Fibroblast of lung (primary cell): ENCODE measurements at places on chromosomes 1 and 21. TPM values are rescaled to one million over a fixed set of nuclear protein-coding genes. Genes with fewer than 3 reads are reported as not detected.

Gene NBPF19
- 5.6 and 11.3 TPM in 2 replicates for polyA plus RNA-seq

Gene NLRP3
- 0.07 and 0.08 TPM in 2 replicates for polyA plus RNA-seq

DNA sequence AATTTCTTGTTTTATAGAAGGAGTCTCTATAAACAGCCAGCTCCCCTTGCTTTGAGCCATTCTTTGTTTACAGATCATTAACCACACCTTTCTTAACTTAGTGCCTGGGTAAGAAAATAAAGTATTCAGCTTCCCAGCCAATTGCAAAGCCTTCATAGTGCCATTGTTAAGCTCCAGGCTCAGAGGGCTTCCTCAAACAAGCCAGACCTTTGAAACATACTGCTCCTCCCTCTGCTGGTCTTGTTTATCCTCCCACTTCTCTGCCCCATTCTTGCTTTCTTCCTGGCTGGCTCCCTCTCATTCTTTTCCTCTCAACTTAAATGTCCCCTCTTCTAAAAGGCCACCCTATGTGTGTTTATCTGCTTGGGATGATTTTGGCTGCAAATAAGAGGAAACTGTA lies 319.4 kb upstream of the ST6GALNAC5 start:
- no peak for DNase-seq
- H3K27ac ChIP-seq, result no peak overlapping the region
- no peak overlapping the region for H3K4me3 ChIP-seq
- no peaks in the 10 kb centered on the region for H3K36me3 ChIP-seq
- H3K4me1 ChIP-seq, result no peaks in the 10 kb centered on the region

DNA sequence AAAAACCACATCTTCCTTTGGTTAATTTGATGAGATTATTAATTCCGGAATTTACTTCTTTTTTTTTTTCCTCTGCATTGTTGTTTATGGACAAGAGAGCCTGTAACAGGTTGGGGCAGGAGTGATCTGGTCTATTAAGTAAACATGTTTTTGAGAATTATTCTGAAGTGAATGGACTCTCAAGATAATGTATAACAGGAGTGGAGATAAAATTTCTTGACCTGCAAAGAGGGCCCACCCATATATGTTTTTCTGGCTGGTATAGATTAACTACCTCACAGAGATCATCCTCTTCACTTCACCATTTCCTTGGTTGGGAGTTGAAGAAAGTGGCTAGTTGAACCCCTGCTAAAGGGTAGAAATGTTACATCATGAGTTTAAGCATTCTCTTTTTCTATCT lies 10.7 kb downstream of the DDI2 start:
- no peak overlapping the region for H3K4me3 ChIP-seq
- DNase-seq, result no peak
- no peaks in the 10 kb centered on the region for H3K4me1 ChIP-seq
- H3K27me3 ChIP-seq, result no peaks in the 10 kb centered on the region

Gene PTGFR
- polyA plus RNA-seq, result 4.1 TPM in 2 replicates

Gene LDLRAD1
- polyA plus RNA-seq, result not detected in 2 replicates

- H3K27ac ChIP-seq, result no peak overlapping the region
- H3K27me3 ChIP-seq, result no peaks in the 10 kb centered on the region
- no peaks in the 10 kb centered on the region for H3K36me3 ChIP-seq
Observed at GRCh38 chr1:244302876-244303609, 148.7 kb downstream of the ADSS2 start.

Gene PLA2G2F
- polyA plus RNA-seq, result not detected in 2 replicates

DNA sequence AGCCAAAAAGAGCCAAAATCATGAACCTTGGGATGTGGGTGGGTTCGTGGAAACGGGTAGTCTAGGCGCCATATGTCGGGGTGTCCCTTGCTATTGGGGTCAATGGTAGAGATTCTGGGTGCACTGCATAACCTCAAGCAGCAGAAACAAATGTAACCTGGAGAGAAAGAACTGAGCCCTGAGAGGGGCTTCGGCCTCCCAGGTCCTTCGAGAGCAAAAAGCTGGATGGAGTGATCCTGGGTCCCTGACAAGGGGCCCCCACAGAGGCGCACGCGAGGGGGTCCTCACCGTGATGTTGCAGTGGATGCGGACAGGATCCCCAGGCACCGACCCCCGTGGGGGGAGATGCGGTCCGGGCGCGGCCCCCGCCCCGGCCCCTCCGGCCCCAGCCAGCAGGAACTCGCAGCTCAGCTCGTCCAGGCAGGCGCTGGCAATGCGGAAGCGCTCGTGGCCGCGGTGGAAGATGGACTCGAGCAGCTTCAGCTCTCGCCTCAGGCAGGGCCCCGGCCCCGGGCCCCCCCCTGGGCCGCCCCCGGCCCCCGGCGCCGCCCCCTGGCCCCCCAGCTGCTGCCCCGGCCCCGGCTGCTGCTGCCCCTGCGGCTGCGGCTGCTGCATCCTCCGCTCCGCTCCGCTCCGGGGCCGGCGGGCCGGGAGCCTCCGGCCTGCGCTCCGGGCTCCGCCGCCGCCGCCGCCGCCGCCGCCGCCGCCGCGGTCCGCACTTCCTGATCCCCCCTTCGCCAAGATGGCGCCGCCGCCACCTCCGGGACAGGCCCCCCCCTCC lies at the start of gene UBE2Q1:
Gene UBE2Q1 (minus strand): TSS at position 724 of the 781 bp plus-strand sequence. CDS start 109 bp downstream, at position 615.
- peak; percentile 23 for DNase-seq
- H3K4me1 ChIP-seq, result peaks cover 10% of the 10 kb centered on the region
- H3K27me3 ChIP-seq, result no peaks in the 10 kb centered on the region
- peak within 1 kb of the TSS; percentile 87 for H3K27ac ChIP-seq

GRCh38 chr1:64304823-64305222 lies 101.4 kb downstream of the UBE2U start:
- no peak overlapping the region for H3K4me3 ChIP-seq
- H3K27ac ChIP-seq, result no peak overlapping the region
- H3K27me3 ChIP-seq, result no peaks in the 10 kb centered on the region
- DNase-seq, result peak; percentile 61
- no peaks in the 10 kb centered on the region for H3K4me1 ChIP-seq

Gene CENPS
- polyA plus RNA-seq, result 11.9 and 15.3 TPM in 2 replicates

- H3K4me3 ChIP-seq, result no peak overlapping the region
- no peaks in the 10 kb centered on the region for H3K36me3 ChIP-seq
- H3K27me3 ChIP-seq, result no peaks in the 10 kb centered on the region
- no peaks in the 10 kb centered on the region for H3K4me1 ChIP-seq
- no peak overlapping the region for H3K27ac ChIP-seq
- DNase-seq, result peak; percentile 62
Observed at GRCh38 chr1:76961181-76961819, 94.0 kb downstream of the ST6GALNAC5 start.

- H3K36me3 ChIP-seq, result no peaks in the 10 kb centered on the region
- H3K4me3 ChIP-seq, result no peak overlapping the region
- peaks cover 2% of the 10 kb centered on the region for H3K27me3 ChIP-seq
- H3K4me1 ChIP-seq, result no peaks in the 10 kb centered on the region
- DNase-seq, result no peak
Observed at GRCh38 chr1:205025239-205025638, 17.8 kb upstream of the CNTN2 start.

GRCh38 chr21:46357335-46357604 lies 33.3 kb downstream of the PCNT start:
- no peak overlapping the region for H3K27ac ChIP-seq
- no peaks in the 10 kb centered on the region for H3K4me1 ChIP-seq
- H3K4me3 ChIP-seq, result no peak overlapping the region

DNA sequence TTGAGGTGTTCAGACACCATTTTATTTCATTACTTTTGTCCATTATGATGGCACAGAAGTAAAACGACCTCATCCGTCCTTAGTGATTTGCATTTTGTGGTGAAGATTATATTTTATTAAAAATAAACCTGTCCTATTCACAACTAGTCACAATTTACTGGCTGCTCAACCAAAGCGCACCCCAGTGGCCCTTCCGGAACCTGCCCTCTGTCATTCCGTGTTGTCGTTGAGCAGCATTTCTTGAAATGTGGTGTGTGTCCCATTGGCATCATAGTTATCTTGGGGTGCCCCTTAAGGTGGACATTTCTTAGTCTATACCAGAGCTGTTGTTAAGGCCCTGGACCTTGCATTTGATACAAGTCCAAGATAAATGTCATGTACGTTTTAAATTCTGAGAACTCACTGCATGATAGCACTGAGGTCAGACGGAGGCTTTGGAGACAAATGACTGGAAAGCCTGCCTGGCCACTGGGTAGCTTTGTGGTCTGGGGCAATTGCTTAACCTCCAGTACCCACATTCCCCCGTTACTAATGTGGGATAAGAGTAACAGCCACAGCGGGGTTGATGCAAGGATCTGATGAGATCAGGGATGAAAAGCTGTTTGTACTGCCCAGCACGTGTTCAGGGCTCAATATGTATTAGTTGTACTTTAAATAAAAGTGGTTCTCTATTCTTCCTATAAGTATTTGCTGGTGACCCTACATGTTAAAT lies 36.2 kb downstream of the BACH1 start:
- peak overlapping the region; percentile 62 for H3K27ac ChIP-seq
- no peaks in the 10 kb centered on the region for H3K27me3 ChIP-seq
- H3K4me1 ChIP-seq, result peaks cover 29% of the 10 kb centered on the region
- DNase-seq, result peak; percentile 93
- H3K4me3 ChIP-seq, result no peak overlapping the region

DNA sequence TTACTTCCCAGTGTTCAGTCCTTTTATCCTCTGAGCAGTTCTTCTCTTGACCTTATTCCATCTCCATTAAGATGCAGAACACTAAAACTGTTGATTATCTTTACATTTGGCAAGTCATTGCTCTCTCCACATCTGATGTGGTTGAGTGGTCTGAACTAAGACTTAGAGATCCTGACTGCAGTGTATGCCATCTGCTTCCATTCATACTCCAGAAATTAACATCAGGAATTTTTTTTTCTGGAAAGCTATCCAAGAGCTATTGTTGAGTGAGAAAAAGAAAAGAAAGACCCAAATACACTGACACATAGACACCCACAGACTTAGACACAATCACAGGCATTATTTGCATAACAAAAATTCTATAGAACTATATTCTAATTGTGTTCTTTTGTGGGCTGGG lies 3.7 kb upstream of the TRIM62 start:
- no peaks in the 10 kb centered on the region for H3K36me3 ChIP-seq
- H3K4me3 ChIP-seq, result no peak overlapping the region
- no peak for DNase-seq
- H3K27ac ChIP-seq, result no peak overlapping the region

Gene SASS6
- 0.79 and 1.7 TPM in 2 replicates for polyA plus RNA-seq

DNA sequence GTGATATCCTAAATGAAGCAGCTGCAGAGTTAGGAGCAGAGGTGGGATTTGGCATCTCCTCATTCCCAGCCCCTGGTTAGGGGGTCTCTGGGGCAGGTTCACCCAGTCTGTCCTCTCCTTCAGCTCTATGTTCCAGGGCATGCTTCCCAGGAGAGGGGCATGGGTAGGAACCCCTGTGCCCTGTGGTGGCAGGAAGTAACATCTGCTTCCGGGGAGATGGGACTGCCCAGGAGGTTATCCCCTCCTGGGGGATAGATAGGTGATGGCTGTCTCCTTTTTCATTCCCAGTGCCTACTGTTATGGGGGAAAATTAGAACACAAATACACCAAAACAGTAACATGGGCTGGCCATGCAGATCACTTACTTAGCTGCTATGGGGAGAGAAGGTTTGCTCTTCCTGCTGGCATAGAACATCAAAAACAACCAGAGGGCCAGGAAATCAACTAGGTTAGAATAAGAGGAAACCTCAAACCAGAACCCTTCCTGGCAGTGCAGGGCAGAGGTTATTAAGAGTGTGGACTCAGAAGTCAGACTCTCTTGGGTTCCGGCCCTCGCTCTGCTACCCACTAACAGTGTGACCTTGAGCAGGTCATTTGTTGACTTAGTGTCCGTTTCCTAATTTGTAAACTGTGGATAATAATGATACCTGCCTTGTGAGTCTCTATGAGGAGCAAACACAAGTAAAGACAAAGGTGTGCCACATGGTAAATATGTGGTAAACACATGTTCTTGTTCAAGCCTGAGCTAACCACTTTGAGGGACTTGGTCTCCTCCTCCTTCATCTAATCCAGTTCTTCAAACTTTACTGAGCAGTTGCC lies 157.8 kb upstream of the JUN start:
- no peaks in the 10 kb centered on the region for H3K27me3 ChIP-seq
- DNase-seq, result no peak
- H3K27ac ChIP-seq, result no peak overlapping the region
- no peak overlapping the region for H3K4me3 ChIP-seq

DNA sequence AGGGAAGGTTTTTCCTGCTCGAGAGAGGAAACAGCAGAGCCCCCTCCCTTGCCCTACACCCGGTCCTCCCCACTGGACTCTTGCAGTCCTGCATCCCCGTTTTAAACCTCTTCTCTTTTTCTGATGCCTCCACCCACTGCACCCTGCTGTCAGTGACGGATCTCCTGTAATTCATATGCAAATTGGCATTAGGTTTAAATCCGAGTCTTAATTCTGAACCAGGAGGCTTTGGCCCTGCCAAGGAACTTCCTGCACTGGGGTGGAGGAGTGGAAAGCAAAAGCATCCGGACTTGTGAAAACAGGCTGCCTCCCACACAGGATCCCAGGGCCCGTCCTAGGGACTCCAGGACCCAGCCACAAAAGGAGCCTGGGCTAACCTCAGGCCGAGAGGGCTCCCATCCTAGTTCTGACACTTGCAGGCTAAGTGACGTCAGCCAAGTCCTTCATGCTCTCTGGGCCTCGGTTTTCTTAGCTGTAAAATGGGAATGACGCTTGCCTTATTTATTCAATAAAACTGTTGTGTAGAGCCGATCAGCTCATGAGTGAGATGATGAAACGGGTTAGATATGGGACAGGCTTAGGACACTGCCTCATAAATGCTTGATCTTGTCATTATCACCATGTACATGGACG lies 613.3 kb downstream of the AJAP1 start:
- H3K4me1 ChIP-seq, result no peaks in the 10 kb centered on the region
- no peak overlapping the region for H3K4me3 ChIP-seq
- H3K27me3 ChIP-seq, result no peaks in the 10 kb centered on the region
- H3K36me3 ChIP-seq, result no peaks in the 10 kb centered on the region
- H3K27ac ChIP-seq, result no peak overlapping the region
- no peak for DNase-seq

GRCh38 chr1:212651521-212651920 lies 43.0 kb downstream of the ATF3 start:
- DNase-seq, result peak; percentile 68
- H3K36me3 ChIP-seq, result no peaks in the 10 kb centered on the region
- H3K4me3 ChIP-seq, result no peak overlapping the region
- no peaks in the 10 kb centered on the region for H3K27me3 ChIP-seq

- H3K4me1 ChIP-seq, result no peaks in the 10 kb centered on the region
- DNase-seq, result no peak
- H3K27ac ChIP-seq, result no peak overlapping the region
Observed at GRCh38 chr1:36851595-36851994, 182.7 kb downstream of the GRIK3 start.

DNA sequence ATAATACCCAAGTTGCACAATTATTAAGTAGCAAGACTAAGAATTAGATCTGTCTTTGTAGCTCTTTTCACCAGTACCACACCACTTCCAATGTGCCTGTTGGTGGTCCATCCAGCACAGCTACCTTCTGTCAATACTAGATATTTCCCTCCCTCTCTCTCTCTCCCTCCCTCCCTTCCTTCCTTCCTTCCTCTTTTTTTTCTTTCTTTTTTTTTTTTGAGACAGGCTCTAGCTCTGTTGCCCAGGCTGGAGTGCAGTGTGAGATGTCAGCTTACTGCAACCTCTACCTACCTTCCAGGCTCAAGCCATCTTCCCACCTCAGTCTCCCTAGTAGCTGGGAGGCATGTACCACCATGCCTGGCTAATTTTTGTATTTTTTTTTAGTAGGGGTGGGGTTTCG lies 21.1 kb downstream of the KPNA6 start:
- no peaks in the 10 kb centered on the region for H3K27me3 ChIP-seq
- H3K27ac ChIP-seq, result no peak overlapping the region
- no peak for DNase-seq
